ENCODE measurements at places on chromosomes 7 and 10.

- no peak for DNase-seq
Observed at GRCh38 chr7:28246921-28247461, 66.4 kb upstream of the JAZF1 start.

DNA sequence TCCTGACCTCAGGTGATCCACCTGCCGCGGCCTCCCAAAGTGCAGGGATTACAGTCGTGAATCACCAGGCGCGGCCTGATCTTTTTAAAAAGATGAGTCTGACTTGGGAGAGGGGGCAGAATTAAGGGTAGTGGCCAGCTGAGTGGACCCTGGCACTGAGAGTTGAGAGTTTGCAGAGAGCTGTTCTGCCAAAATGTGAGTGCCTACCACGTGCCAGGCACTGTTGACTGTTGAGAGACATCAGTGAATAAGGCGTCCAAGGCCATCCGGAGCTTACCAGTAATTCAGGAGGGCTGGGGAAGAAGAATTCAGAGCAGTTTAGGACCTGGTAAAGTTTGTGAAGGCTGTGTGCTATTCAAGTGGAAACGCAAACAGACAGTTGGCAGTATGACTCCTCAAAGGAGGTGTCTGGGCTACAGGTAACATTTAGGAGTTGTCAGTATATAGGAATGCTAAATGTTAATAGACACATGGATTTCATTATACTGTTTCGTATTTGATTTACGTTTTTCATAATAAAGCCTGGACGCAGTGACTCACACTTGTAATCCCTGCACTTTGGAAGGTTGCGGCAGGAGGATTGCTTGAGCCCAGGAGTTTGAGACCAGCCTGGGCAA lies 1.5 kb downstream of the NIPSNAP2 start:
- DNase-seq, result peak; percentile 91

DNA sequence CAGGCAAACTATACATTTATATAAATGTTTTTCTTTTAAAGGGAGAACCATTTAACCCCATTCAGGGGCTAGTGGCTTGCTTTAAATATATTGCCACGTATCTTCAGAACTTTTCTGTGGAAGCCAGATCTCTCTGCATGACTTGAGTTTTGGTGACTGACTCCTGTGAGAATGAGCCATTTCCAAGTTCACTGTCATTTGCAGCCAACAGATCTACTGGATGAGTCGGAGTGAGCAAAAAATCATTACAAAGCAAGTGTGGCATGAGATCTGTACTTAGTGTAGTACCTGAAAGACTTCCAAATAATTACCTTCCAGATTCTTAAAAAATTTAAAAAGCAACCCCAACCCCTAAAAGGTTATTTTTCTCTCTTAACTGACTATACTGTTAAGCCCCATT lies 45.6 kb downstream of the PDSS1 start:
- DNase-seq, result peak; percentile 19

DNA sequence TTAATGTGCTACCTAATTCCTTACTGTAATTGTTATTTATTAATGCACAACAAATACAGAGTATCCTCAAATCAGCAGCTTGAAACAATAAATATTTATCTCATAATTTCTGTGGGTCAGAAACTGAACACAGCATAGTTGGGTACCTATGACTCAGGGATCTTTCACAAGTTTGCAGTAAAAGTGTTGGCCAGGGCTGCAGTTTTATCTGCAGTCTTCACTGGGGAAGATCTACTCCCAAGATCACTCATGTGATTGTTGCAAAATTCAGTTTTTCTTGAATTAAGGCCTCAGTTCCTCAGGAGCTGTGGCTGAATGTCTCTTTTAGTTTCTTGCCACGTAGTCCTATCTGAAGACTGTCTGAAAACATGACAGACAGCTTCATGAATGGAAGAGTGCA lies 237.8 kb downstream of the ZWINT start:
- DNase-seq, result no peak

- DNase-seq, result no peak
Observed at GRCh38 chr10:86388119-86388704, 21.6 kb upstream of the GRID1 start.

DNA sequence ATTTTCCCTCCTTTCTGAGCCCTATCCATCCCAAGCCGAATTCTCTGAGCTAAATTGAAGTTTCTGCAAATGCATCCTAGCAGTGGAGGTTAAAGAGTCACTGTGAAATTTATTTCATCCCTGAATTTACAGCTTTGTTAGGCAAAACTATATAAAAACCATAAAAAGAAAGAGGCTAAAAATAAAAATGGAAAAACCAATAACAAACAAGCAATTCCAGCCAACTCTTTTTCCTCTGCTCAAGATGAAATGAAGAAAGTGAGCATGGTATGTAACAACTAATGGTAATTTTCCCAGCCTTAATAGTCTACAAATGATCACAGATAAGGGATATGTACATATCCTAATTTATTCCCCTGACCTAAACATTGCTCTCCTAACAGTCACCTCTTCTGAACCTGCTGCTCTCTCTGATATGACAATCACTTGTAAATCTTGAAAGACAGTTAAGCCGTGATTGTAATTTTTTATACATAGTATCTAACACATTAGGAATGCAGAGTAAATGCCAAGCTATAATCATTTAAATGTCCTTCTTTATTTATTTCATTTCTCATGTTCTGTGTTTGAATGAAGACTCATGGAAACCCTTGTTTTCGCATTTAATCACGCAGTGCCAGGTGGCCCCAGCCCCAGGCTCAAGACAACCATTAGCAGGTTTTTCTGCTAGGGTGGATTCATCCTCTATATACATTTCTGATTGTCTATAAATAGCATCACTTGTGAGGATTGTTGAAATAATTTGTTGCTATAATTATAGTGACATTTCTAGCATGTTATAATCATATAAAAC lies 48.6 kb upstream of the NRP1 start:
- DNase-seq, result peak; percentile 15

- DNase-seq, result peak; percentile 43
Observed at GRCh38 chr10:60426425-60426824, 36.8 kb upstream of the ANK3 start.

- DNase-seq, result no peak
Observed at GRCh38 chr10:79159141-79159651, 90.4 kb downstream of the ZMIZ1 start.

DNA sequence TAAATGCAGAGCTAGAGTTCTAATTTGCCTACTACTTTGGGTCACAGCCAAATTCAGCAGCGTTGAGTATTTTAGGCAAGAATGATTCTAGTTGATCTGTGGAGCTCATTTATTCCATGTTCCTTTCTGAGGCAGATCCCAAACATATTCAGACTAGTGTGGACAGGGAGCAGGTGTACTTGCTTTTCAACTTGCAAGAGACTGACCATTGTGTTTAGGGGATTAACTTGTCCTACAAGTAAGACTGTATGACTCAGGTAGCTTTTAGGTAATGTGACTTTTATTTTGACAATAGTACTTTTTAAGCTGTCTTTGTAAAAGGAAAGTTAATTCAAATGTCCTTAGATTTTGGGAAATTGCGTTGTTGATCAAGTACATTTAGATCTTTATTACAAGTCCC lies 285.5 kb downstream of the TWIST1 start:
- DNase-seq, result peak; percentile 2

DNA sequence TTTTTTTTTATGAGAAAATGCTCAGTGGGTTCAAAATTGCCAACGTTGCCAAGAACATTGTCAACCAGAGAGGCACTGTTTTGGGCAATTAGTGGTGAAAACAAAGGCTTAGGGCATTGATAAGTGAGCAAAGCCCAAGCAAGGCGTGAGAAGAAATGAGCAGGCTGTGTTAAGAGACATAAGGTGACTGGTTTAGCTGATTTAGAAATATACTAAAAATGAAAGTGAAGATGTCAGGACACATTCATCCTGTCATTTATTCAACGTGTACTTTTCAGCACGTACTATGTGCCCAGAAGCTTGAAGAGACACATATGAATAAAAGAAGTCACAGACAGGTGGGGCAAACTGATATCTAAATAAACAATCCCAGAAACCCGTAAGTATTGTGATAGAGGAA lies 31.8 kb downstream of the AOAH start:
- no peak for DNase-seq

- DNase-seq, result no peak
Observed at GRCh38 chr7:116733924-116734580, 62.1 kb downstream of the MET start.

- no peak for DNase-seq
Observed at GRCh38 chr10:89929282-89930026, 228.1 kb downstream of the KIF20B start.

DNA sequence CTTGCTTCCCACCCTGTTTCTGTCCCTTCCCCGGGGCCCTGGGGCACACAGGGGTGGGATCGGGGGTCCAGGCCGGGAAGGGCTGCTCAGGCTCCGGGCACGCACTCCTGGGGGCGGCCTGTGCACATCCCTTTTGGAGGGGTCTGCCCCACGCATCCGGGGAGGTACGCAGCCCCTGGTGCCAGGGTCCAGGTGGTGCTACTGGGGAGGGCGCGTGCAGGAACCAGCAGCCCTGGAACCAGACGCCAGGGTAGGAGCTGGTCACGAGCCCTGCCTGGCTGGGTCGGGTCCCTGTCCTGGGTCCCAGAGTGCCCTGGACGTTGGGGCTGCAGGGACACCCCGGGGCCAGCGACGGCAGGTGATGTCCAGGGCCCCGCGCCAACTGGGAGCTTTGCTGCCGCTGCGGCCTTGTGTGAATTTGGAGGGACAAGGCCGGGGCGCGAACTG lies 53.4 kb downstream of the GLRX3 start:
- no peak for DNase-seq

- no peak for DNase-seq
Observed at GRCh38 chr10:47294057-47294456, 5.9 kb upstream of the GDF10 start.

GRCh38 chr7:4449263-4449662 lies 232.8 kb upstream of the FOXK1 start:
- no peak for DNase-seq

DNA sequence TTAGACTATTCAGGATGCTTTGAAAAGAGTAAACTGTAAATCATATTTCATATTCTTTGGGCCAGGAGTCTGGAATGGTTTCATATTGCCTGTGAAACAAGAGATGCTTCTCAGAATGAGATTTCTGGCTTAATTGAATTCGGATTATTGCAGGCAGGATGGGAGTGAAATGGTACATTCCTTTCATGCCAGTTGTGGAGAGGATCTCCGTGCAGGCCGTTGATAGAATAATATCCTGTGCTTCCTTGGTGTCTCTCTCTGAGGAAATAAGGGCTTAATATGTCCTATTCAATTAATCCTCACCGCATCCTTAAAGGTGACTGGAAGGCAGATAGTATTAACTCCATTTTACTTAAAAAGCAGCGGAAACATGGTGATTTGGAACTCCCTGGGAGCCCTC lies 56.6 kb downstream of the CUX1 start:
- no peak for DNase-seq

DNA sequence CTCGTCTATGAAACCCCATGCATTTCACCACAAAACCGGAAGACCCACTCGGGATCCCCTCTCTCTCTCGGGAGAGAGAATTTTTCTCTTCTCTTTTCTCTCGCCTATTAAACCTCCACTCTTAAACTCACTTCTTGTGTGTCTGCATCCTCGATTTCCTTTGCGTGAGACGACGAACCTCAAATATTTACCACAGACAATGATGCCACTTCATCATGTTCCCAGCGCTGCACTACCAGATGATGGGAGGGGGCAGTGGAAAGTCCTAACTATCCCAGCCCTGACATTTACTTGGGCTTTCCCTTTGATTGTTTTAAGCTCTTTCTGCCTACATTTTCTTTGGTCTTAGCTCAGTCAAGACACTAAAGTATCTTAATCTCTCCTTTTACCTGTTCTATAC lies 906.7 kb downstream of the GRID1 start:
- no peak for DNase-seq

DNA sequence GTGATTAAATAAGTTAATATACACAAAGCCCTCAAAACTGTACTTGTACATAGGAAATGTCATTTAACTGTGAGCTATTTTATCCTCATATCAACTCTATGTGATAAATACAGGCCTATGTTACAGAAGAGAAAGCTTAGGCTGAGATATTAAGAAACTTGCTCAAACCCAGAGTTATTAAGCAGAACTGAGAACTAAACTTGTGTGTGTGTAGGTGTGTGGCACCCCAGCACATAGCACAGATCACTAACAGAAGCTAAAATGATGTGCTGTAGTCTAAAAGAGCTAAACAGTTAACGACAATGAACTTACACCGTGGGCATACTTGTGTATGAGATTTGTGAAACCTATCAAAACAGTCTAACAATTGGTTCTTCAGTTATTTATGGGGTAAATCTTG lies 34.5 kb downstream of the MTPN start:
- DNase-seq, result no peak

GRCh38 chr10:35462491-35462934 lies 126.2 kb downstream of the CCNY start:
- DNase-seq, result no peak

DNA sequence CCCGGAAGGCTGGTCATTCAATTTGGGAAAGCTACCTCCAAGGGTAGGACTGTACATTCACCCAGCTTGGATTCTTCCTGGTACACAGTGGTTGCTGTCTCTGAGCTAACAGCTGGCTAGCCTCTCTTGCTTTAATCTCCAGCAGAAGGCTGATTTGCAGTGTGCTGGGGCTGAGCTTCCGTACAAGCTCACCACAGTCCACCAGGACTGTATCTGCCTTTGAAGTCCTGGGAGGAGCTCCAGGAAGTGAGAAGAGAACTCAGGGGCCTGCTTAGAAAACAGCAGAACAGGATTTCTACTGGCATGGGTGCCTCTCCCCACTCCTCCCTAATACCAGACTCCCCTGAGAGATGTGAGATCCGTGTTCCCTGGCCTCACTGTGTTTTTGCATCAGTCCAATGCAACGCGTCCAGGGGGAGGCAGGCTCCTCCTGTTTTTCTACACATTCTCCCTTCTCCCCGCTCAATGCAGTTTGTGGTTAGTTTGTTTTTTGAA lies 6.6 kb downstream of the AFAP1L2 start:
- DNase-seq, result no peak

DNA sequence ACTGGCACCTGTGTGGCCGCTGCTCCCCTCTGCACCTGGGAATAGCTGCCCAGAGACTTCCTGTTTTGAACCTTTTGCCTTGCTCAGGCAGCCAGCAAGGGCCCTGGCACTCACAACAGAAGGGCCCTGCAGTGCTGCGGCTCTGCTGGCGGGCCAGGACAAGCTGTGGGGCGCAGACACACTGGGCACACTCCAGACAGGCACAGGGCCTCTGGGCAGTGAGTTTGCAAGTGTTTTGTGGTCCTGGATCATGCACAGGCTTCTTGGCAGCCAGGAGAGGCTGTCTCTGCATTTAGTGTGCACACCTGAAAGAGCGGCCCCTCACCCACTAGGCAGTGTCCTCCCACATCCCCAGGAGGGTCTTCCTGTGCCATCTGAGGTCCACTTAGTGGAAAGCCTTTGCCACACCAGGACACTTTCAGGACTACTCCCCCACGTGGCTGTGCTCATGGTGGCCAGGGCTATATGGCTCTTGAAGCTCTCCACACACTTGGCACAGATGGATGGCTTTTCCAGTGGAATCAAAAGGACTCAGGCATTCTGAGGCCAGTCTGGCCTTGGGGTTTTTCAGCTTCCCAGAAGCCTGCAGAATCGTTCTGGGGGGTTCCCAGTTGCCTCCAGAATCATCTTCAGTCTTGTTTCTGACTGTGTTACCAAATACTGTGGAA lies 5.0 kb upstream of the ATP6V0E2 start:
- DNase-seq, result no peak

DNA sequence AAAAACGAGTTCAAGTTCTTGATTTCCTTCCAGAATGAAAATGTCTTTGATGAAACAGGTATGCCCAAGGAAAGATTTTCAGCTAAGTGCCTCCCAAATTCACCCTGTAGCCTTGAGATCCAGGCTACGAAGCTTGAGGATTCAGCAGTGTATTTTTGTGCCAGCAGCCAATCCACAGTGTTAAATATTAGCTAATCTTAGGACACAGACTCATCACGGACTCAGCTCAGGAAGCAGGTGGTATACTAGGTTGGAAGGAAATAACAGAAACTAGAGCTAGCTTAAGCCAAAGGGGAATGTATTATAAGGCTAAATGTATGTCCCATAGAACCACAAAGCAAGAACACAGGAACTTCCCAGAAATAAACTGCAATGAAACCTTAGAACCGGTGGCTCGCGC lies 151.0 kb upstream of the PRSS1 start:
- no peak for DNase-seq
